ENCODE measurements at places on chromosomes 7 and 10. TPM values are rescaled to one million over a fixed set of nuclear protein-coding genes. Genes with fewer than 3 reads are reported as not detected.

The MEIG1 gene
- not detected for total RNA-seq

The FRAT2 gene
- 27.0 TPM for total RNA-seq

The CD36 gene
- 1.7 TPM for total RNA-seq

The GJD4 gene
- total RNA-seq: not detected

The PARD3 gene
- 0.53 TPM for total RNA-seq

The NHLRC2 gene
- 4.6 TPM for total RNA-seq

The FAM131B gene
- total RNA-seq: not detected

The SEC31B gene
- 52.1 TPM for total RNA-seq

The C10orf95 gene
- total RNA-seq: 0.16 TPM

The HABP2 gene
- total RNA-seq: not detected

The IL2RA gene
- 5.4 TPM for total RNA-seq

The FRAT1 gene
- 45.5 TPM for total RNA-seq

The CFAP69 gene
- total RNA-seq: not detected

The UBE2D4 gene
- total RNA-seq: 6.1 TPM

The NPY4R2 gene
- not detected for total RNA-seq

The GPR15LG gene
- total RNA-seq: not detected

Measured in CD4-positive, alpha-beta T cell (primary cell).